ENCODE measurements at places on chromosomes 7 and 10. TPM values are rescaled to one million over a fixed set of nuclear protein-coding genes. Genes with fewer than 3 reads are reported as not detected.
A peak's percentile ranks its signal among the peaks of the same experiment; 100 is the strongest.

DNA sequence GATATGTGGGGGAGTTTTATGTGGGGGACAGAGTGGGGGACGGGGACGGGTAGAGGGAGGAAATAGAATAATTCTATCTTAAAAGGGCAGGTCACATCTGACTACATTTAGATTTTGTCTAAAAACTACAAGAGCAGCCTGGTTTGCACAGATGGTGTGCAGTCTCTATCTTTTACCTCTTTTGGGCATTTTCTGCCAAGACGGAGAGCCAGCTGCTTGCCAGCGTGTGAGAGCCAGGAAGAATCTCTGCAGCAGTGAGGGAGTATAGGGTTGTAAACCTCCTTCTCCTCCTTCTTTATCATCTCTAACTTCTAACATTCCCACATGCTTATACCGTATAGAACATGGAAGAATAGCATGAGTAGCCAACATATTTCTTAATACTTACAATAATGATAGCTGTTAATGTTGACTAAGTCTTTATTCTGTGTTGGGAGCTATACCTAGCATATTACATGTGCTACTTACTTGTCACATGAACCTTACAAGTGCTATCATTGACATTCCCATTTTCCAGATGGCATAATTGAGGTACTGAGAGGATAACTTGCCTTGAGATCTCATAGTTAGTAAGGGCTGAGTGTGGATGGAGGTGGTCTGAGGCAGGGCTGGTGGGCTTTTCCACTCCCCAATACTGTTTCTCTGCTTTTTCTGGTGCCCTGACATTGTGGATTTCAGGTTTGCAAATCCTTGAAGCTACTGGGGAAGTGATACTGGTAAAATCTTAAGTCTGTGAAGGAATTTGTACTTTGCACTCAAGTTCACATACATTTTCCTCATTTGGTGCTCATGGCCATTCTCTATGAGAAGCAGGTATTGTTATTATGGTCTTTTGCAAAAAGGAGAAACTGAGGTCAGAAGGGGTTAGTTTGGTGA is 1.1 kb downstream of the ENTPD1 start:
- no peak for DNase-seq

DNA sequence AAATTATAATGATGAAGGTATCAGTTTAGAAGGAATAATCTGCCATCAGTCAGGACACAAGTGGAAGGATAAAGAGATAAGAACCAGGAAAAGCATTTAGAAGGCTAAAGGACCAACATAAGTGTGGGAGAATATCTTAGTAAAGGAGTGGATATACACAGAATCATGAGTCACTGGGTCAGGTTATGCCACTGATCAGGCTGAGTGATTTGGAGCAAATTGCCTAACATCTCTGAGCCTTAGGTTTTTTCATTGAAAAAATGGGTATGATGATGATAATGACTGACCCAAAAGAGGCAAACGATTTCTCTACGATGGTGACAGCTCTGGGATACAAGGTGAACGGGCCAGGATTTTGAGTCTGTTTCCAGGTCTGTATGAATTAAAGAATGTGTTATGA is 2.8 kb upstream of the CUL1 start:
- no peak for DNase-seq

DNA sequence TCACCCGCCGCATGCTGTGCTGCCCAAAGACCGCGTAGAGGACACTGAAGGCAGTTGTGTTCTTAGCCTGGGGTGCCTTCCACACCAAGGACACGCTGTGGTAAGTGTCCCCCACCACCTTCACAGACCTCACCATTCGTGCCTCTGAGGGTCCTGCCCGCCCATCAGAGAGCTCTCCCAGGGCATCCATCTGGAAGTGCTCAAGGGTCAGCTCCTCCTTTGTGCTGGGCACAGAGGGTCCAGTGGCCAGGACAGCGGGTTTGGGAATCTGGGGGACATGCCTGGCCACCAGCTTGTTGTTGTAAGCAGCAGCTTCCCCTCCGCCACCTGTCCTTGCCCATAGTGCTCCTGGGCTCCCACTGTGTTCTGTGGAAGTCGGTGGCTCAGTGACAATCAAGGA is 7.0 kb upstream of the LRIT2 start:
- DNase-seq = no peak

- DNase-seq = peak; percentile 69
Measured at GRCh38 chr7:32659853-32660252, 164.6 kb downstream of the AVL9 start.

DNA sequence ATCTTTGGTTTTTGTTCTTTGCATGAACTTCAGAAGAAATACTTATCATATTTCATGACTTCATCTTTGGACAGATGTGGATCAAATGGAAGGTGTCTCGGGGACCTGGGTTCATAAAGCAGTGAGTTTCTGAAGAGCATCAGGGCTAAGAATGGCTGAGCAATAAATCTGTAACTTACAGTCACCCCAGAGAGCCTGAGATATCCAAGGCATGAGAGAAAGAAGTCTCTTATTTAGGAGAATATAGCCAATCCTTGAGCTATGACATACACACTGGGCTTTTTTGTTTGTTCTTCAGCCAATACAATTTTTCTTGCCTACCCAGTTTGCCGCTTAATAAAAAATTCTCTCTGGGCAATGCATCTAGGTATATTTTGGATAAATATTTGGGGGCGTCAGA is 252.6 kb upstream of the INHBA start:
- DNase-seq = no peak

- DNase-seq = no peak
Measured at GRCh38 chr7:146185844-146186243, 69.2 kb downstream of the CNTNAP2 start.

The CPVL gene
- total RNA-seq = 10.3 TPM

The HOXA6 gene
- 12.7 TPM for total RNA-seq

The GATA3 gene
- total RNA-seq = 2.7 TPM

The ITGB8 gene
- 2.4 TPM for total RNA-seq

All from HCT116 (cell line).